Pons (tissue), 1 donor: ENCODE measurements at places on chromosomes 3 and 15.

DNA sequence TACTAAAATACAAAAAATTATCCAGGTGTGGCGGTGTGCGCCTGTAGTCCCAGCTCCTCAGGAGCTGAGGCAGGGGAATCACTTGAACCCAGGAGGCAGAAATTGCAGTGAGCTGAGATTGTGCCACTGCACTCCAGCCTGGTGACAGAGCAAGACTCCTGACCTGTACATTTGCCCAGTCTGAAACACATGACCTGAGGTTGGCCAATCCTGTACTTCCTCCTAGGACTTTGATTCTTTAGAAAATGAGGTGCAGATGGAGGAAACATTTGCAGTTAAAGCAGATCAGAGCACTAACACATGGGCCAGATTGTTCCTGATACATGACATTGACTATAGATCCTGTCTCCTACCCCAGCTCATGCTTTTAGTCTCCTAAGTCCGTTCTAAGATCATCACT, 28.9 kb upstream of the LPP start:
- no peak for DNase-seq

DNA sequence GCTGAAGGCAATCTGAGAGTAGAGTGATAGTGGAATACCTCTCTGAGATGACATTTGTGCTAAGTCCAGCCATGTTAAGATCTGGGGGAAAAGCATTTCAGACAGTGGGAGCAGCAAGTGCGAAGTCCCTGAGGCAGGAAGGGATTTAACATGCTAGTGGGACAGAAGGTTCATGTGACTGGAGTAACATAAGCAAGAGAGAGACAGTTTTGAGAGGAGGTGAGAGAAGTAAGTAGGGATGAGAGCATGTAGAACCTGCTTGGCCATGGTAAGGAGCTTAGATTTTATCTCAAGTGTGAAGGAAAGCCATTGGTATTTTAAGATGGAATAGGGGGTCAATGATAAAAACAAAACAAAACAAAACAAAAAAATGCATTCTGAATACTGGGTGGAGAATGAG, 358.6 kb upstream of the KCNH8 start:
- no peak for DNase-seq

- no peak for DNase-seq
Measured at GRCh38 chr15:88341006-88341405, 84.5 kb upstream of the NTRK3 start.

- no peak for DNase-seq
Measured at GRCh38 chr3:38038447-38038911, 529 bp upstream of the DLEC1 start.

GRCh38 chr15:80309769-80310384, 57.9 kb upstream of the CTXND1 start:
- peak; percentile 35 for DNase-seq

GRCh38 chr3:131714585-131715220, 211.9 kb upstream of the MRPL3 start:
- no peak for DNase-seq

GRCh38 chr3:39879581-39879980, 70.2 kb downstream of the MYRIP start:
- no peak for DNase-seq

- DNase-seq, result peak; percentile 52
Measured at GRCh38 chr3:59818033-59818918, 768.5 kb upstream of the CFAP20DC start.

DNA sequence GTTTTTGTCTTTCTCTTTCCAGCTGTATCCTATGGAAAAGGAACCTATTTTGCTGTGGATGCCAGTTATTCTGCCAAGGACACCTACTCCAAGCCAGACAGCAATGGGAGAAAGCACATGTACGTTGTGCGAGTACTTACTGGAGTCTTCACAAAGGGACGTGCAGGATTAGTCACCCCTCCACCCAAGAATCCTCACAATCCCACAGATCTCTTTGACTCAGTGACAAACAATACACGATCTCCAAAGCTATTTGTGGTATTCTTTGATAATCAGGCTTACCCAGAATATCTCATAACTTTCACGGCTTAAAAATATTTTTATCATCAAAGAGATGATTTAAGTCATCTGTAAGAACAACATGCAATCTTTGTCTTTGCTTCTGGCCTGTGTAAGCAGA, 44.9 kb upstream of the PARP14 start:
- DNase-seq, result no peak

DNA sequence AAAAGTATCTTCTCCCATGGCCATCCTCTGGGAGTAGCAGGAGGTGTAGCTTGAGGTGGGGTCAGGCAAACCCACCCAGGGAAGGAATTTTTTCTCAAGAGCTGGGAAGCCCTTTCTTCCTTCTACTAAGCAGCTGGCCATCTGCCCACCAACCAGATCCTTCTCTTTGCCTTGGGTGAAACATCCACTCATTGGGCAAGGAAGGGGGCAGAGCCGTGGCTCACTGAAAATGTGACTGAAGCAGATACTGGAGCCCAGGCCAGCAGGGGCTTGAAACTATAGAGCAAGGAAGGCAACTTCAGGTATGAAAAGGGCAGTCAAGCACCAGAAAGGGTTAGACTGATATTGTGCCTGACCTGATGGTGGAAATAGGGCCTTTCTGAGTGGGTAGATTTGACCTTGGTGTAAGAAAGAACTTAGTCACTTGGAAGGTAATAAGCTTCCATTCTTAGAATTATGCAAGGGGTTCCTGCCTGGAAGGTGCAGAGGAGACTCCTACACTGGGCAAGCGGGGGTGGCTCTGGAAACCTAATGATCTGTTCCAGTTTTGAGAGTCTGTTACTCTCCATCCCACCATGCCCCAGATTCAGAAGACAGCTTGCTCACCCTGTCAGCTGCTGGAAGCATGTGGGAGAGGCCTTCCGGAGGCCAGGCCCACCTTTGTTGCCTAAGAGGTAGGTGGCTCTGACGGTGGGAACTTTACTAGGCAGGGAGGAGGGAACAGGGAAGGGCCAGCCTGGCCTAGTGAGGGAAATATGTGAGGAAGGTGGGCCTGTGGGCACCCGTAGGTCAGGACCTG, 22.0 kb upstream of the PLA2G4E start:
- no peak for DNase-seq

DNA sequence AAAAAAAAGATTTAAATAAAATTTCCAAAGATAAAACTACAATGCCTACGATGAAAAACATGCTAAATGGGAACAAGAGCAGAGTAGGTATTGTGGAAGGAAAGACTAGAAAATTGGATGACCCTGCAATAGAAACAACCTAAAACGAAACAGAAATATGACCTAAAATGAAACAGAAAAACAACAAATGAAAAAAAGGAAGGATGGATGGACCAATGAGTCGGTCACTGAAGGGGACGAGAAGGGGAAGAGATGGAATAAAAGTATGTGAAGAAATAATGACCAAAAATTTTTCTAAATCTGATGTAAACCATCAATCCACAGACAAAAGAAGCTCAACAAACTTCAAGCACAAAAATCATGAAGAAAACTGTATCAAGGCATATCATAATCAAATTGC, 44.8 kb downstream of the TBC1D2B start:
- DNase-seq, result no peak

DNA sequence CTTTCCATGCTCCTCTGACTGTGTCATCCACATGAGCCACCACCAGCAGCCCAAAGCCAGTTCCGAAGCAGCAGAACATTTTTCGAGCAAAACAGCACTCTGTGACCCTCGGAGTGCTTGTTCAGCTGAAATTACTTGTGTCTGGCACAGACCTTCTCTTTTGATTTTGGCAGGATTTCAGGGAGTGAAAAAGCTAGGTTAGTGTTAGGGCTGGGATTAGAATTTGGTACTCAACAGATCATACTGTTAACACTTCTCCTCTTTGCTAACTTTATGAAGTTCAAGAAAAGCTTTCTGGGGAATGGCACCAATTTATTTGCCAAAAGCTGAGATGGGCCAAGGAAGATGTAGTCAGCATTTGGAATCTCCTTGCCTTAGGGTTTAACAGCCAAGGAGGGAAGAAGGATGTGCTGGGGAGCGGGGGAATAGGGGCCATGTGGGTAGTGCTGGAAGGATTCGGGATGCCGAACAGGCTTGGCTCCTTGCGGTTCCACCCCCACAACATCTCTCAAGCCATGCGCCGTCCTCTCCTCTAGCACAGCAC, 55.1 kb upstream of the TRA2B start:
- DNase-seq, result no peak

DNA sequence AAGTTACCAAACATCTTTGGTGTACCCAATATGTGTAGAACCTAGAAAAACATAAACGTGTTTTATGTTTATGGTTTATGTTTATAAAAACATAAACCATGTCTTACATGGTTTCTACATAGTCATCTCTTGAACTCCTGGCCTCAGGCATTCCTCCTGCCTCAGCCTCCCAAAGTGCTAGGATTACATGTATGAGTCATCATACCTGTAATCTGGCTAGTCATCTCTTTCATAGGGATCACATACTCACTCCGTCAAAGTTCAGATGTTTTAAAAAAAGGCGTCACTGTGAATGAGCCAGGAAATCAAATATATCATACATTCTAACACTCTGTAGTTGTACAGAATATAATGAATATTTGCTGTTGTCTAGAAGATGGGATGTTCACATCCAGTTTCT, 178.6 kb downstream of the CPNE4 start:
- DNase-seq, result no peak

- no peak for DNase-seq
Measured at GRCh38 chr15:99474909-99475753, 90.7 kb upstream of the MEF2A start.

DNA sequence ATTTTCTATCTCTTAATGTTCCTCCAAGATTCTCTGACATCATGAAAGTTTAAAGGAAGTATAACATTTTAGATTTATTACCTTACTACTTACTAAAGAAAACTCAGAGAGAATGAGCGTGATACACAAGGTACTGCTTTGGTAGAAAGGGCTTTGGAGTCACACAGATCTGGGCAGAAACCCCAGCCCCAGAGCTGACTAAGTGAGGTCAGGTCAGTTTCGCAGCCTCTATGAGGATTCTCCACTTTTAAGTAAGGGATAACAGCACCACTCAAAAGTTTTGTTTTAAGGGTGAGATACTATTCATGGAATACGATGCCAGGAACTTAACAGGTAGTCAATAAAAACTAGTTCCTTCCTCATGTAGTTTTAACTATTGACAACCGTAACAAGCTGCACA, 76.1 kb downstream of the CLDN11 start:
- DNase-seq, result no peak

DNA sequence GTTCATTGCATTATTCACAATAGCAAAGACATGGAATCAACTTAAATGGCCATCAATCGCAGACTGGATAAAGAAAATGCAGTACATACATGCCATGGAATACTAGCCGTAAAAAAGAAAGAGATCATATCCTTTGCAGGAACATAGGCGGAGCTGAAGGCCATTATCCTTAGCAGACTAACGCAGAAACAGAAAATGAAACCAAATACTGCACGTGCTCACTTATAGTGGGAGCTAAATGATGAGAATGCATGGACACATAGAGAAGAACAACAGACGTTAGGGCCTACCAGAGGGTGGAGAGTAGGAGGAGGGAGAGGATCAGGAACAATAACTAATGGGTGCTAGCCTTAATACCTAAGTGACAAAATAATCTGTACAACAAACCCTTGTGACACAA, 57.9 kb downstream of the RASA2 start:
- DNase-seq, result no peak

GRCh38 chr3:139466360-139466759, 10.0 kb downstream of the RBP2 start:
- no peak for DNase-seq

- peak; percentile 72 for DNase-seq
Measured at GRCh38 chr15:58521293-58521991, 89.7 kb downstream of the LIPC start.

GRCh38 chr15:51726302-51727073, 11.0 kb downstream of the LYSMD2 start:
- DNase-seq, result no peak

DNA sequence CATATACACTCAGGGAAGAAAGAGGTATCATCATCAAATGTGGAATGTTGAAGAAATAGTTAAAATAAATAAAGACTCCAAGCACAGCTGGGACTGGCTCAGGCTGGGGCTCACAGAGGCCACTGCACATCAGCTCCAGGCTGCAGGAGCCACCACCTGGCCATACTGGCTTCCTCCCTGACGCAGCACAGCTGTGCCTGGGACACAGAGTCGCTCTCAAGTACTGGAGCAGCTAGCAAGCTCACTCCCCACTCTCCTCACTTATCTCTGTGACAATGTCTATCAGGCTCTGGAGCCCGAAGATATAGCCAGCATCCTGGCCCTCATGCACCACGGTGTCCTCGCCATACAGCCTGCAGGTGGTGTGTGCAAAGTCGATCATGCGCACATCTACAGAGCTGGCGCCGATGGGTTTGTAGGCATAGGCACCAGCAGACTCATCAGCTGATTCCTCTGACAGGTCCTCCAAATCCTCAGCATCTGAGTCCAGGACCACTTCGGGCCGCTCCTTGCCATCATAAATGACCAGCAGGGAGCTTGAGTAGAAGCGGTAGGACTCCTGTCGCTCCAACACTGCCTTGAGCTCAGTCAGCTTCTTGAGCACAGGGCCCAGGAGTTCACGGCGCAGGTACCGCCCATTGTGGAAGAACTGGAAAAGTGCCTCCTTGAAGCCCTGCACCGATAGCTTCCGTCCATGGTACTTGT, 2.5 kb upstream of the NCKIPSD start:
- no peak for DNase-seq

DNA sequence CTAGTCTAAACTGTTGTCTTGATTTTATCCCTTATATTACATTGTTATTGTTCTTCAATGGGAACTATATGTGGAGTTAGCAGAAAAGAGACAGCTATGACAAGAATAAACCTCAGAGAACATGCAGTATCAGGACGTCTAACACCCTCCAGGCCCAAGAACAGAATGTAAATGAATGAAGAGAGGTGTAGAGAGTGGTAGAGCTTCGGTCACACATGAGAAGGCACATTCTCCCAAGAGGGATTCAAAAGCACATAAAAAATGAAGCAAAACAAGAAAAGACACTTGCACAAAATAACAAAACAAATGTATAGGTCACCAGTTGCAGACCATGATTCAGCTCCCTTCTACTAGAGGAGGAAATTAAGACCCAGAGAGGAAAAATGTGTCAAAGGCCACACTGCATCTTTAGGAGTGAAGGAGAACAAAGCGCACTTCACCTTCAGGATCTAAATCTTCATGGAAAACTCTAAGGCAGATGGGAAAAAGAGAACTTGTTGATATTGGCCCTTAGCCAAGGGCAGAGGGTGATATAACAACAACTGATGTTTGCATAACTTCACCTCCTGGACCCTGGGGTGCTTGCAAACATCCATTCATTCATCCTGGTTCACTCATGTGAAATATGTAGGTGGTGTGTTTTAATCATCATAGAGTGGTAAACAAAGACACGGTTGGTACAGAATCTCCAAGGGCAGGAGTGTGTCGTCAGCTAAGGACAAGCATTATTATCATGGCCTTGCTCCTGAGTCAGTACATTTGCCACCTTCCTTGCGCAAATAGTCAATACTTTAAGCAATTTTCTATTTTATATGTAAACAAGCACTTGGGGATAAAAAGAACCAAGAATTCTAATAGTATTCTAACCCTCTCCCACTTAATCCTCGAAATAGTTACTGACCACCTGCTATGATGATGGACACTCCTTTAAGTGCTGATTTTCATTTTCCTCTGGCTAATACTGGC, 8.8 kb downstream of the NEK10 start:
- DNase-seq, result no peak

DNA sequence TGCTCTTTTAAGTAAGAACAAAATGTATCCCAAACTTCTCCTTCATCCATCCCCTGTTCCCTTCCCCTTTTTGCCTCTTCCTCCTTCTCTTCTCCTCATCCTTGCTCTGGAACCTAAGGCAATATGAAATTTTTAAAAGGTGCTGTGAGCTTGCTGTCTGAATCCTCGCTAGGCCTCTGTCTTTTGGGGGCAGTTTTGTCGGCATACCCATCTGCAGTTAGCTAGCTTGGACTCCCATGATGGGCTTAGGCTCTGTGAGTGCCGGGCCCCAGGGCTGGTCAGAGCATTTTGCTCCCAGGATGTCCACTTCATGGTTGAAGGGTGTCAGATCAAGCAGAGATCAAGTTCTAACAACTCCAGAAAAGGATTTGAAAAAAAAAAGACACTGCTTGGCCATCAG, 18.6 kb downstream of the ZIC1 start:
- DNase-seq, result no peak
